ENCODE measurements at places on chromosomes 3 and 15.
A peak's percentile ranks its signal among the peaks of the same experiment; 100 is the strongest.

GRCh38 chr3:125512135-125512920, 7.7 kb downstream of the SNX4 start:
- peak; percentile 73 for DNase-seq

DNA sequence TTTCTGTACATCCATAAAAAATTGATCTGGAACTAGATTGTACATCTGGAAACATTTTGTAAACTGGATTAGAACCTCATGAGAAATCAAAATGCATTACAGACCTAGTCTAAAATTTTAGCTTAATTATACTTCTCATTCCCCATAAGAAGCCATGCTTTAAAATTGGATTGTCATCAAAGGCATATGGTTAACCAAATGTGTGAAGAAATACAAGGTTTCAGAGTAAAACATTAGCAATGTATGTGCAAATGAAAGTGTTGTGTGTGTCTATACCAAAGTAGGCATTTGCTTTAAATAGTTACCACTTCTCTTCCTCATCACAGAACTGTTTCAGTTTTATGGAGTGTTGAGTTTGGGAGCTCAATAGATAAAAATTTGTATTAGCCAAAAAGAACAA, 968.7 kb downstream of the EPHA3 start:
- DNase-seq, result no peak

DNA sequence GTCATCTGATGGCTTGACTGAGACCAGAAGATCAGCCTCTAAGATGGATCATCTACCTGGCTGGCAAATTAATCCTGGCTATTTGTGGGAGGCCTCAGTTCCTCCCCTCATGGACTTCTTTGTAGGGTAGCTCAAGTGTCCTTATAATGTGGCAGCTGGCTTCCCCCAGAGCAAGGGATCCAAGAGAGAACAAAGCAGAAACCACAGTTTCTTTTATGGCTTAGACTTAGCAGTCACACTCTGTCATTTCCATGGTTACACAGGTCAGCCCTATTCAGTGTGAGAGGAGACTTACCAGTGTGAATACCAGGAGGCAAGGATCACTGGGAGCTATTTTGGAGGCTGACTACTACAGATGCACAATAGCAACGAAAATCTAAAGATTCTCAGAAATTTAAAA, 15.3 kb upstream of the ARL14 start:
- no peak for DNase-seq

- no peak for DNase-seq
Observed at GRCh38 chr15:95365511-95366107, 964.9 kb upstream of the NR2F2 start.

DNA sequence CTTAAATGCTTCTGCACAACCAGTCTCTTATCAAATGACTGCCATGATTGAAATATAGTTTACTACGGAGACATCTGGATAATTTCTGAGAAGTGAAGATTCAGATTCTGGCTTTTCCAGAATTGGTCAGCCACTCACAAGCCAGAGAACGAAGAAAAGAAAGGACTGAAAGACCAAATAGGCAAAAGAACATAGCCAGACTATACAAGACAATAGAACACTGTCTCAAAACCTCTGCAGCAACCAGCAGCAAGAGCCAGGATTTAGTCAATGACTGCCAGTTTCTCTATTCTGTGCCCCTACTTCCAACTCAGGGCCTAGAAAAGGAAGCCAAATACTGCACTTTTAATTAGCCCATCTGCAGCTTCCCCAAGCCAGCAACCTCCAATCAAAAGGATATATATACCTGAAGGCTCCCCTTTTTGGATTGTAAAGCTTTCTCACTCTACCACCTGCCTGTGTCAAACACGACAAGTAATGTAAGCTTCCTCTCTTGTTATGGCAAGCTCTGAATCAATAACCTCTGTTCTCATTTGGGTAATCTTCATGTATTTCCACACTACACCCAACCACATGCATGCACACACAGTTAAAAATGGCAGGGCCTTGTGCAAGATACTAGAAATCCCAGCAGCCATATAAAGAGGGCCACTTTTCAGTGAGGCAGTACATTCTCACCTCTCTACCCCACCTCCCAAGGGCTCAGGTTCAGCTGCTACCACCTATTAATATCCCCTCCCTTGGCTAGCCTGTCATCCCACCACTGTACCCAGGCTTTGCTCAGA, 97.1 kb downstream of the ERC2 start:
- DNase-seq, result no peak

GRCh38 chr15:31080591-31081014, 20.9 kb downstream of the TRPM1 start:
- DNase-seq, result no peak

GRCh38 chr15:82663186-82663600, 16.0 kb upstream of the CPEB1 start:
- peak; percentile 61 for DNase-seq

- DNase-seq, result no peak
Observed at GRCh38 chr3:100419406-100419805, 18.1 kb downstream of the LNP1 start.

GRCh38 chr3:45437383-45437782, 49.0 kb downstream of the LARS2 start:
- DNase-seq, result no peak

- DNase-seq, result no peak
Observed at GRCh38 chr3:110859336-110859735, 212.3 kb upstream of the NECTIN3 start.

DNA sequence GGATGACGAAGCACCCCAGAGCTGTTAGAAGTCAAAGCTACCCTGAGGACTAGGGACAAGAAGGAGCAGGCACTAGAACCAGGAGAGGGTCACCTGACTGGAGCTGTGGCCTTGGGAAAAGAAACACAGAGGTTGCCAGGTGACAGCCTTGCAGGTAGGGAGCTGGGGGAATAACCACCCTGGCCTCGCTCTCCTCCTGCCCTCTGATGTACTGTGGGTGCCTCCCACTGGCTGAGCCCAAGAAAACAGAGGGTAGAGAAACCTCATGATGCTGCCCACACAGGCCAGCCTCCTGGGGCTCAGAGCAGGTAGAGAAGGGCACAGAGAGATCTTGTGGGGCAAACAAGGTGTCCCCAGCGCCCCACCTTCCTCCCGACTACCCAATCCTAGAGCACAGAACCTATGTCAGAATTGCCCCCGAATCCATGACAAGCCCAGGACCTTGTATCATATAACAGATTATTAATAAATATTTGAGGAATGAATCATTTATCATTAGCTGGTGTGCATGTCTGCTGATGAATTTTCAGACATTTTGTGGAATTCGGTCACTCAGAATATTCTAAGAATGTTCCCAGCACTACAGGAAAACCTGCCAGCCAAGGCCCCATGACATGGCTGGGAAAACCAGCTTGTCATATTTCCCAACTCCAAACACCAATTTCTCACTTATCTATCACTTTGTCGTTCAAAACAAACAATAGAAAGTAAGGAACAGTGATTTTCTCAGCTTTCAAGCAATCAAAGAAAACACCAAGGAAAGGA, 59.8 kb upstream of the MEX3B start:
- peak; percentile 97 for DNase-seq

DNA sequence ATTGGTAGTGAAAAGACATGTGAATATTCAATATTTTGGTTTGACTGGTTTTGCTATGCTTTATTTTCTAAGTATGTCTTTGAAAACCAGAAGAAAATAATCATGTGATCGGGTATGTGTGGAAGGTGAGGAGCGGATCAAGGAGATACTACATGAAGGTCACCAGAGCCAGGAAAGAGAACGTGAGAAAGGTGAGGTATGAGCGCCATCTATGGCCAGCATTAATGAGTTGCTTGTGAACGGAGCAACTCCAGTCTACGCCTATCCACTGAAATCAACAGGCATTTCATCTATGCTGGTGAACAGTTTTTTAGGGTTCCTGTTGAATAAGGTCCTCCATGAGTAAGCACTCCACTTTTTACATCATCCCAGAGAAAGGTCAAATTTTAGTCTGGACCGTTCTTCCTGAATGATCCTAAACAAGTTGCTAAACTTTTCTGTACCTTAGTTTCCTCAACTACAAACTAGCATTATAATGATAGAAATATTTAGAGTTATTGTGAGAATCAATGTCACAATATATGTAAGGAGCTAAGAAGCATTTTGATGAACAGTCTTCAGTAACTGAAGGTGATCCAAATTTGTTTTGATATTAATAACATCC, 1435.2 kb upstream of the CADM2 start:
- peak; percentile 47 for DNase-seq

GRCh38 chr3:171743327-171744157, 66.7 kb downstream of the PLD1 start:
- no peak for DNase-seq

DNA sequence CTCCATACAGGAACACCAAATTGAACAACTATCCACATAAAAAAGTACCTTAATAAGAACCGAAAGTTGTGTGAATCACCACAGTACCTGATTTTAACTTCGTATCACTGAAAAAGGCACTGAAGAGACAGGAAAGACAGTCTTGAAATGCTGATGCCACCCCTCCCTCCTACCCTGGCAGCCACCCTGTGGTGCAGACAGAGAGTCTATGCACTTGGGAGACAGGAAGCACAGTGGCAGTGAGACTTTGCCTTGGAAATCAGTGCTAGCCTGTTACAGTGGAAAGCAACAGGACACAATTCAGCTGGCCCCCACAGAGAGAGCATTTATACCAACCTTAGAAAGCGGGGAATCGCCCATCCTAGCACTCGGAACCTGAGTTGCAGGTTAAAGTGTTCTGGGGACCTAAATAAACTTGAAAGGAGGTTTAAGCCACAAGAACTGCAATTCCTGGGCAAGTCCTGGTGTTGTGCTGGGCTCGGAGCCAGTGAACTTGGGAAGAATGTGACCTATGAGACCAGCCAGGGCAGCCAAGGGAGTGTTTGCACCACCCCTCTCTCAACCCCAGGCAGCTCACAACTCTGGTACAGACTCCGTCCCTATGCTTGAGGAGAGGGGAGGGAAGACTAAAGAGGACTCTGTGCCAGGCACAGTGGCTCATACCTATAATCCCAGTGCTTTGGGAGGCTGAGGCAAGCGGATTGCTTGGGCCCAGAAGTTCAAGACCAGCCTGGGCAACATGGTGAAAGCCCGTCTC, 240.1 kb downstream of the ISL2 start:
- peak; percentile 40 for DNase-seq

DNA sequence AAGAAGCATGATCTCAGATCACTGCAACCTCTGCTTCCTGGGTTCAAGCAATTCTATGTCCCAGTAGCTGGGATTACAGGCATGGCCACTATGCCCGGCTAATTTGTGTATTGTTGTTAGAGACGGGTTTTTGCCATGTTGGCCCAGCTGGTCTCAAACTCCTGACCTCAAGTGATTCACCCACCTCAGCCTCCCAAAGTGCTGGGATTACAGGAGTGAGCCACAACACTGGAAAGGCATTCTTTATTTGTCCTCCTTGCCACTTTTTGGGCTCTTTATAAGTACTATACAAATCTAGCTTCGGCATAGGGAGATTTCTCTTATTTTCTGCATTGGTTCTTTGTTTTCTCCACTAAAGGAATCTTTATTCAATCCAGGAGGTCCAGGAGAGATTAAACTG, 18.6 kb downstream of the CMTM8 start:
- no peak for DNase-seq

- peak; percentile 65 for DNase-seq
Observed at GRCh38 chr3:32175607-32176197, 62.8 kb upstream of the CMTM8 start.

- peak; percentile 98 for DNase-seq
Observed at GRCh38 chr3:15768421-15769255, 29.1 kb downstream of the ANKRD28 start.

GRCh38 chr3:103968751-103969150, 1398.0 kb upstream of the ALCAM start:
- DNase-seq, result no peak

- DNase-seq, result no peak
Observed at GRCh38 chr3:155957412-155957880, 87.0 kb downstream of the GMPS start.

- DNase-seq, result no peak
Observed at GRCh38 chr3:30181178-30181465, 425.3 kb upstream of the TGFBR2 start.

DNA sequence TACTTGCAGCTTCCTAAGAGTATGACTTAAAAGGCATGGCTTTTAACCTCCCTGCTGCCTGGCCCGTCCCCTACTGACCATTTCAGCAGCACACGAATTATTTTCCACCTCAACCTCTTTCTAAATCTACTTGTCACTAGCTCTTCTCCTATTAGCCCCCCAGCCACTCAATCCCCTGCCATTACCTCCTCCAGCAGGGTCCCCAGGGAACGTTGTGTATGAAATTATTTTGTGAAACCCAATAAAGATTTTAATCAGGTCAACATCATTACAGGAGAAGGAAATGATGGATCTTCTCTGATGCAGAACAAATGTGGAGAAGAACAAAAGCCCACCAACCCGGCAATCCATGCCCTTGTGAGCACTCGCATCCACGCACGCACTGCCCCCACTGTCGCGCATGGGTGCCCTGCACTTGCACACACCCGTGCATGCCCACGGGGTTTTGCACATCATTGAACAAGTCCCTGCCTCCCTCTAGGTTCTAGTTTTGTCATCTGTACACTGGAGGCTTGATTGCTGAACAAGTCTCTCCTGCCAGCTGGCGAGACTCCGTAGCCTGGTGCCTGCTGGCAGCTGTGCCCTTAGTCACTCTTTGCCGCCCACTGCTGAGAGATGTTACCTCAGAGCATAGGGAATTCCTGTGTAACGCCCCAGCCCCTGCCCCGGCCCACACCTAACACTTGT, 51.6 kb downstream of the LINGO1 start:
- no peak for DNase-seq

DNA sequence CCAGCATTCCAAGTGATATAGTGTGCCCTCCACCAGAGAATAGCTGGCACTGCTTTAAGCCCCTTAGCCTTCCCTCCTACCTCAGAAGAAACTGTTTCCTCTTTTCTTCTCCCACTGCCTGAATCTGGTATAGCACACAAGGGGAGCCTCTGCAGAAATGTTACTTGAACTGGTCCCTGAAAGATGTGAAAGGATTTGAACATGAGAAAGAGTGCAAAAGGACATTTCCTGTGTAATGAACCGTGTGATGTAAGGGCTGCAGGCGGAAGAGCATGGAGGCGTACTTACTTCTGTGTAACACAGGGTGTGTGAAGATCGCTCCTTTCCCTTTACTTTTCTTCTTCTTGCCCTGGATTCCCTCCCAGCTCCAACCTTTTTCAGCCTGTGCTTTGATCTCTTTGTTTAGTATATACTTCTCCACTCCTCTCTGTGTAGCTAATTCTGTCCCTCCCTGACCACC, 8.4 kb downstream of the TMOD3 start:
- DNase-seq, result no peak

DNA sequence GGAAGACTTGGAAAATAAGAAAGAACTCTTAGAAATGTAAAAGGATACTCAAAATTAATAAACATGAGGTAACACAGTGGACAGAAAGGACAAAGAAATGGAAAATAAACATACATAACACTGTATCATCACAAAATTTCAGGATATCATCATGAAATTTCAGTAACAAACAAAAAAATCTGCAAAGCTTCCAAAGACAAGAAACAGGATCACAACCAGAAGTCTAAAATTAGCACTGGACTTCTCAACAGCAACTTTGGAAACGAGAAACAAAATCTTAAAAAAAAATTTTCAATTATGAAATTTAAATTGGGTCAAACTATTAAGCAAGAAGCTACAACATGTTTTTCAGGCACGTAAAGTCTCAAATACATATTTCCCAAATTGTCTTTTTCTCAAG, 238.8 kb downstream of the STAG1 start:
- no peak for DNase-seq

Measured in fibroblast of skin of scalp (primary cell).